ENCODE measurements at places on chromosomes 11 and 22. TPM values are rescaled to one million over a fixed set of nuclear protein-coding genes. Genes with fewer than 3 reads are reported as not detected.

STK33 gene
- 0.11 TPM for total RNA-seq

PARVG gene
- total RNA-seq = 75.6 TPM

OR52E2 gene
- not detected for total RNA-seq

PATE2 gene
- total RNA-seq = not detected

CEP164 gene
- 32.3 TPM for total RNA-seq

POLR3H gene
- 33.2 TPM for total RNA-seq
